ENCODE measurements at places on chromosomes 3 and 15.

DNA sequence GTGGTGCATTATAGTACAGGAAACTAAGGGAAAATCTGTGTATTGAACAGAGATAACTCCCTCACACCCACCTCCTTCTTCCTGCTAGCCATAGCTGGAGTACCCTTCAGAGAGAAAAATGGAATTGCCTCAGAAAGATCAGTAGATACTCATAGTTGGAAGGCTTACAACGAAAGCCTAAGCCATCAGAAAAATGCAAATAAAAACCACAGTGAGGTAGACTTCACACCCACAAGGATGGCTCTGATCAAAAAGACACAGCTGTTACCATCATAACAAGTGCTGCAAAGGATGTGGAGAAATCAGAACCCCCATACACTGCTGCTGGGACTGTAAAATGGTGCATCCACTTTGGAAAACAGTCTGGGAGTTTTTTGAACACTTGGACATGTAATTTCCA lies 7.4 kb upstream of the DLG1 start:
- peak; percentile 62 for DNase-seq

DNA sequence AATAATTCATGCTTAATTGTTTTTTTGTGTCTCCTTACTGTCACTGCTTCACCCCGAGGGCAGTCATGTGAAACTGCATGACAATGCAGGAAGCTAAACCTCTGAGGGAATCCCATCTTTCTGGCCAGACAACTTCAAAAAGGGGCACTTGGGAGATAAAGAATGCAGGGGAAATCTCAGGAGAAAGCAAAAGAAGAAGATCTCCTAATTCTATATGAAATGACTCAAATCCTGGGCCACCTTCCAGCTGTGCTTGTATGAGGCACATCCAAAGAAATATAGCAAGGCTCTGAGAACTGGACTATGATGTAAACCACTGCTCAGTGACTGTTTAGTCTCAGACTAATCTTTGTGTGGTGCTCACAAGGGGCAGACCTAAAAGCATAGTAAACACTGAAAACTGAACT lies 22.6 kb upstream of the UMPS start:
- DNase-seq: no peak

DNA sequence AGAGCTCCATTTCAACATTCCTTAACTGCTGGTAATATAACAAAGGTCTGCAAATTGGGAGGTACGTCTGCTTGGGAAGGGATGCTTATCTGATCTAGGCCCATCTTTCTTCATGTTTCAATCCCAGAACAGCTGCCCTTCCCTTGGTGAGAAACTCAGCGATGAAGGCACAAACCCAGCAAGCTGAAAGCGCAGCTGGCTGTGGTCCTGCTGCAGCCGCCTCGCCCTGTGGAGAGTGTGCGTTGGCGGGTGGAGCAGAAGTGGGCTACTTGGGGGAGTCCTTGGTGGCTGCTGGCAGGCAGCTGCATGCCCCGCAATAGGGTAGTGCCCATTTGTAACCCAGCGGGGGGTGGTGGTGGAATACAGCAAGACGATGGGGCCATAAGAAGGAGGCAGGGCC lies 160.6 kb upstream of the WNT5A start:
- DNase-seq: no peak

DNA sequence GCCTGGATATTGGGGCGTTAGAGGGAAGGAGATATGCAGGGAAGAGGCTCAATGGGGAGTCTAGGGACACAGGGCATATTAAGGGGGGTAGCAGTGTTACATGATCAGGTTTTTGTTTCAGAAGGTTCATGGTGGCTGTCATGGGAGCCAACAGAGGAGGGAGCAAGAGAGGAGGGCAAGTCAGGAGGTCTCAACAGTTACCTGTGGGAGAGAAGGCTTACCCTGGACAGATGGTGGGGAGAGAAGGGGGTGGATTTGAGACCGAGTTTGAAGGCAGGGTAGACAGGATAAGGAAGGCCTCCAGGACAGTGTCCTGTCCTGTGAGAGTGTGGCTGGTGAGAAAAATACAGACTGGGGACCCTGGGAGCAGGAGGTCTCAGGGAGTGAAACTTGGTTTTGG lies 3.8 kb upstream of the WNT7A start:
- DNase-seq: no peak

- DNase-seq: peak; percentile 54
Measured at GRCh38 chr15:42084465-42085235, 9.7 kb downstream of the PLA2G4D start.

GRCh38 chr15:52383100-52383588 lies 87.5 kb upstream of the MYO5C start:
- peak; percentile 13 for DNase-seq

DNA sequence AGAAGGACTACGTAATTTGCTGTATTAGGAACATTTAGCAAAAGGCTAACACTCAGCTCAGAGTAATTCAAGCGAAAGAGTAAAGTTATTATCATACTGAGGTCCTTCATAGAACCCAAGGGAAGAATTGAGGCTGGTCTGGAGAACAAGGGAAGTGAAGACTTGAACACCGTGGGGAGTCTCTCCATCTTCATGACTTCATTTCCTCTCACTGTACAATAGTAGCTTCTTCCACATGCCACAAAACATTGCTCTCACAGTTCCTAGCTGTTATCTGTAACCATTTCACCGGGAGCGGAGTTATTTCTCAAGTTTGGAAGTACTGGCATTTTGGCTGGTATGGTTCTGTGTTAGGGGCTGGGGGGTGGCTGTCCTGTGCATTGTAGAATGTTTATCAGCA lies 69.7 kb downstream of the MAGI1 start:
- DNase-seq: no peak

DNA sequence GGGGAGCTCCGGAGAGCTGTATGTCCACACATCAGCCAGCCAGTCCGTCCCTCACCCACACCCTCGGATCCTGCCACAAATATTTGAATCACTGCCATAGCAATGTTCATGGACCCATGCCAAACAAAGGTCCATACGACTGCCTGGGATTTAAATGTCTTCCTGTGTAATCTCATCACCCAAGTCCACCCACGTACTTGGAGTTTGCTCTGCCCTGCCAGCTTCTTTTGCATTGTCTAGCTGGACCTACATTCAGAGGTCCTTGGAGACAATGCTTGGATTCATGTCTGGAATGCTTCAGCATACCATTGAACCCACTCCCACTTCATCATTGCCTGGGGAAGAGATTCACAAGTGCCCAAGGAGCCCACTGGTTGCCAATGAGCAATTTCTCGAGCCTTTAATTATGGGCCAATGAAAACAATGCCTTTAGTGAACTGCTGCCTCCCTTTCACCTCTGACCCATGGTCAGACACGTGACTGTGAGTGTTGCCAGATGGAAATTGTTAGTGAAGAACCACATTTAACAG lies 90.4 kb upstream of the PHLDB2 start:
- DNase-seq: no peak

DNA sequence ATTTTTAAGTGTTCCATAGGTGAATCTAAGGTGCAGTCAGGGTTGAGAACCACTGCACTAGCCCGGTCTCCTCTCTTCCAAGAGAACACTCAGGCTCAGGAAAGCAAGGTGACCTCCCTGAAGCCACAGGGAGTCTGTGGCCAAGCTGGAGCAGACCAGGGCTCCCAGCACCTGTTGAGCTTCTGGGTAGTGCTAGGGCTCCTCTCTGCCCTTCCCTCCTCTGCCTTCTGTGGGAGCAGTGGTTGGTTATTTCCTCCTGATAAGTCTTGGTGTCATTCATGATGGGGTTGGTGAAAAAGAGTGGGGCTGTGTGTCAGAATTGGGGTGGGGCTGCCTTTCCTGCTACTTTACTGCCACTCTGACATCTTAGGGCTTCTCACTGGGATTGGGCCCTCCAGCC lies 163.1 kb upstream of the UMPS start:
- DNase-seq: no peak

- no peak for DNase-seq
Measured at GRCh38 chr15:31467361-31467760, 140.7 kb downstream of the KLF13 start.

- DNase-seq: no peak
Measured at GRCh38 chr3:124582621-124583395, 147.4 kb upstream of the UMPS start.
